ENCODE measurements at places on chromosomes 13 and 19. TPM values are rescaled to one million over a fixed set of nuclear protein-coding genes. Genes with fewer than 3 reads are reported as not detected.

The ZNF442 gene
- 2.7 TPM for total RNA-seq

The GALP gene
- total RNA-seq: not detected

The ACP5 gene
- total RNA-seq: 8.8 TPM

The FDX2 gene
- 18.7 TPM for total RNA-seq

The SLITRK5 gene
- not detected for total RNA-seq

The FAAP24 gene
- total RNA-seq: 2.2 TPM

The CYP2F1 gene
- total RNA-seq: not detected

The SAFB2 gene
- total RNA-seq: 47.5 TPM

The KLK6 gene
- total RNA-seq: not detected

The ZNF534 gene
- total RNA-seq: not detected

The AP1M2 gene
- not detected for total RNA-seq

The METTL21C gene
- not detected for total RNA-seq

The ZNF554 gene
- 3.1 TPM for total RNA-seq

The PGLYRP1 gene
- total RNA-seq: not detected

Measured in dermis blood vessel endothelial cell (primary cell).